ENCODE measurements at places on chromosomes 4 and X. TPM values are rescaled to one million over a fixed set of nuclear protein-coding genes. Genes with fewer than 3 reads are reported as not detected.

DNA sequence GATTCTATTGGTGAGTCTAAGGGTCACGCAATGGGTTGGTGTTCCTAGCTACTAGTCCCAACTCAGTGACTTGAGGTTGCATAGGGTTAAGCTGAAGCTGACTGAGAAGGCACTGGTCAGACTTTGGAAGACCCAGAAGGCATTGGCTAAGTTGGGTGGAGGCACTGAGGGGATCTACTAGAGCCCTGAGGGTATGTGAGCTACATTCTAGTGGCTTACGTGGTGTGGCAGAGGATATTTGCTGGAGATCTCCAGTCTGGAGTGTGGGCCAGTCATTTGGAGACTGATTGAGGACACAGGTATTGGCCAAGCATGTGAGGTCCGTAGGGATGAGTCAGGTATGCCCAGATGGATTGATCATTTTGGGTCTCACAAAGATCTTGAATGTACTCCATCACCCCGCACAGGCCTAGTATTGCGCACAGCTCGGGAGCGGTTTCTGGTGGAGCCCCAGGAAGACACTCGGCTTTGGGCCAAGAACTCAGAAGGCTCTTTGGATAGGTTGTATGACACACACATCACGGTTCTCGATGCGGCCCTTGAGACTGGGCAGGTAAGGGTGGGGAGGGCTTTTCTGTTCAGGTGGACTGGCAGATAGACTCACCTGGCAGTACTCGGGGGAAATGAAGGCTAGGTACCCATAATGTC lies 7.2 kb downstream of the USP11 start:
- H3K27ac ChIP-seq = no peak overlapping the region
- no peak overlapping the region for H3K4me3 ChIP-seq
- peaks cover 21% of the 10 kb centered on the region for H3K4me1 ChIP-seq
- peaks cover 30% of the 10 kb centered on the region for H3K36me3 ChIP-seq
- DNase-seq = no peak

DNA sequence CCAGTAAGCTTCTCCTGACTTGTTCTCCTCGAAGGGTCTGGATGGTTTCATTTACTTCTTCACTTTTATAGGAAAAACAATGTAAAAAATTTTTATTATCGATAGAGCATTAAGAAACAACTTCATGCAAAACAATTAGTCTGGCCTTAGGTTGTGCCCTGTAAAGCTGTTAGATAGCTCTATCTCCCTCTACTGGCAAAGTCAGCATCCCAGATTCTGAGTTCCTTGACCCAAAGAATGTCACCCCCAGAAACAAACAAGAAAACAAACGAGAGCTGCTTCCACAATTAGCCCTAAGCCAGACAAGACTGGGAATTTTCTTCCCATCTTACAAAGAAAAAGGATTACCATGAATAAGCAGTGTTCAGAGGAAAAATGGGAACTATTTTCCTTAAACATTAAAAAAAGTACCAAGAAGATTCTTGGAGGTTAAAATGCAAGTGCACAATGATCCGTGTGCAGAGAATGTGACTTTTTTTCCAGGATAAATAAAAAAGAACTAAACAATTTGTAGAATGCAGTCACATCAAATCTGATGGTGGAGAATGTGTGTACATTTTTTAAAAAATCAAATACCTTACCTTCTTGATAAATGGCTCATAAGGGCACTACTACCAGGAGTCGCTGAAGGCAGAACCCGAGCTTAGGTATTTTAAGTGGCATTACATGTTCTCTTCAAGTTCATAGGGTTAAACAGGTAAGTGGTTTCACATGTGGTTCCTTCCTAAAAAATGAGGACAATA lies 293.2 kb downstream of the FBXO8 start:
- no peak for DNase-seq
- peaks cover 7% of the 10 kb centered on the region for H3K27me3 ChIP-seq
- H3K4me3 ChIP-seq = no peak overlapping the region
- H3K36me3 ChIP-seq = no peaks in the 10 kb centered on the region
- H3K27ac ChIP-seq = no peak overlapping the region

DNA sequence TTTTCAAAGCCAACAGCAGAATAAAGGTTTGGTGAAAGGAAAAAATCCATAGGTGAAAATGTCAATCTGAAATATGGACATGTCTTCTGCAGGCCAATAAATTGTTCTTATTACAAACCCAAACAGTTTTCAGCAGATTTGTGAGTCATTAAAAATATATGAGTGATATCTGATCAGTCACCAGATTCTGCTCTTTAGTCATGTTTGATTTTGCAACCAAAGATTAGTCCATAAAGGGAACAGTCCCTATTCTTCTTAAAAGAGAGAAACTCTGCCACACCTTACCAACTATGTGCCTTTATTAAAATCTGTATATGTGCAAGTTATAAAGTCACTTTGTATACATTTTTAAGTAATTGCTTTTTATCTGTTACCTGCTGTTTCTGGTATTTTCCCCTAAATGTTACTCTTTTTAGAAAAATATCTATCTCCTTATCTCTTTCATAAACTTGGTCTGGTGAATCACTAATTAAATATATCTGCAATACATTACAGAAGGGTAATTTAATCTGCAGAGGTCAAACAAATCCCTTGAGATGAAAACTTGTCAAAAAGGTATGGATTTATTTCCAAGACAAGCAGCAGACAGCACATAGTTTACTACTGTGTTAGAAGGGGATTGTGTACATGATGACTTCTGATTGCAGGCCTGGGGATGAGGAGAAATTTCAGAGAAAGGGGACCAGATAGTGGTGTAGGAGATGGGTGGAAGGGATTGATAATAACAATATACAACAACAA lies 322.9 kb upstream of the NWD2 start:
- H3K4me3 ChIP-seq = no peak overlapping the region
- no peak overlapping the region for H3K27ac ChIP-seq
- no peaks in the 10 kb centered on the region for H3K27me3 ChIP-seq

DNA sequence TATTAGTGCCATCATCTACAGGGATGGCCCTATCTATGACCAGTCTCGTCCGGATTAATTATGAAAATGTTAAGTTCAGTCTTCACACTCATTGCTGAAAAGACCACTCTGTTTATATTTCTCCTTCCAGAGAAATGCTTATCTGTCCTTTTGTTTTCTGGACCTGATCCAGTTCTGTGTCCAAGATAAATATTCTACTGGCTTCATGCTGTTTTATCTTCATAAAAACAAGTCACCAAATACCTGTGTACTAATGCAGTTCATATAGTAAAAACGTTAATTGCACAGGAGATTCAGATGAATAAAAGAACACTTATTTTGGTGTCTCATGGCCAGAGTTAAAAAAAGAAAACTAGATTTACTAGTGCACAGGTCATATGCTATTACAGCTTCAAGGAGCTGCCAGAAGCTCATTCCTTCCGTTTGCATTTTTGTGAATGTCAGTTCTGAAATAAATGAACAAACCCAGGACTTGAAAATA lies 17.3 kb downstream of the FNIP2 start:
- peak overlapping the region; percentile 84 for H3K27ac ChIP-seq
- peak overlapping the region; percentile 8 for H3K4me3 ChIP-seq
- H3K4me1 ChIP-seq = peaks cover 57% of the 10 kb centered on the region
- DNase-seq = no peak
- H3K27me3 ChIP-seq = no peaks in the 10 kb centered on the region

DNA sequence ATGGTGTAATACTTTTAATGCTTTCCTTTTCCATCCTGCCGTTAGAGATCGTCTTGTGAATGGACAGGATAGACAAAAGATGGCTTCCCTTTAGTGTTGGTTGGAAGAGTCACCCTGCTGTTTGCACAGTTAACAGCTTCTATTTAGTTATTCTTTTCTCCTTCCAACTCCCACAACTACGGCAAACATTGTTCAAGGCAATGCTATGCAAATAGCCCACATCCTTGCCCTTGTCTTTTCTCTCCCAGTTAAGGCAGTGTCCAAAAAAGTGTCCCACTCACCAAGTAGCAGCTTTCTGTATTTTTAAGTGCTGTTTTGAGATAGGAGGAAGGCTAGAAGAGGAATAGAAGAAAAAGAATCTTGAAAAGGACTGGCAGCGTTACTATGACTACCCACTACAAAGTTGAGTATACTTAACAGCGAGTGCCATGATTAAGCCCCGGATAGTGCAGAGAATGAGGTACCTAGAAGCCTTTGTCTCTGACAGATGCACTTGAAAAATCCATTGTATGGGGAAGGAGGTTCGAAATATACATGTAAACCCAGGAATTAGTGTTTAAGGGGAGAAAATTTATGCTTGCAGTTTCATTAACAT lies 12.1 kb upstream of the RUFY3 start:
- H3K27ac ChIP-seq = peak overlapping the region; percentile 13
- DNase-seq = no peak
- H3K4me3 ChIP-seq = peak overlapping the region; percentile 22
- H3K4me1 ChIP-seq = peaks cover 37% of the 10 kb centered on the region
- H3K36me3 ChIP-seq = peaks cover 5% of the 10 kb centered on the region

DNA sequence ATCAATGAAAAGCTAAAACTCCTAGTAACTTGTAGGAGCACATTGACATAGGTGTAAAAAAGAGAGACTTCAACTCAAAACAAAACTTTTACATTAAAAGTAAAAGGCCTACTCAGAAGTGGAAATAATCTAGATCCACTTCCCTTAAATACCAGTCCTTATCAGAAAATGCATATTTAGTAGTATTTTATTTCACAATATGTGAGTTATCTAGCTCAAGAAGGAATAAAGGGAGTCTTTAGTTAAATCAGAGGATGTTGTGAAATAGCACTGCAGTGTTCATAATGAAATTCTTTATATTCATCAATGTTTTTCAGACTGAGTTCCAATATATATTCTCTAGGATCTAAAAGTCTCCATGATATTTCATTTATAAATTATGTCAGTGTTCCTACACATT lies 715.0 kb downstream of the GRID2 start:
- H3K27me3 ChIP-seq = no peaks in the 10 kb centered on the region
- H3K27ac ChIP-seq = no peak overlapping the region
- H3K4me1 ChIP-seq = no peaks in the 10 kb centered on the region
- H3K4me3 ChIP-seq = no peak overlapping the region
- H3K36me3 ChIP-seq = no peaks in the 10 kb centered on the region

DNA sequence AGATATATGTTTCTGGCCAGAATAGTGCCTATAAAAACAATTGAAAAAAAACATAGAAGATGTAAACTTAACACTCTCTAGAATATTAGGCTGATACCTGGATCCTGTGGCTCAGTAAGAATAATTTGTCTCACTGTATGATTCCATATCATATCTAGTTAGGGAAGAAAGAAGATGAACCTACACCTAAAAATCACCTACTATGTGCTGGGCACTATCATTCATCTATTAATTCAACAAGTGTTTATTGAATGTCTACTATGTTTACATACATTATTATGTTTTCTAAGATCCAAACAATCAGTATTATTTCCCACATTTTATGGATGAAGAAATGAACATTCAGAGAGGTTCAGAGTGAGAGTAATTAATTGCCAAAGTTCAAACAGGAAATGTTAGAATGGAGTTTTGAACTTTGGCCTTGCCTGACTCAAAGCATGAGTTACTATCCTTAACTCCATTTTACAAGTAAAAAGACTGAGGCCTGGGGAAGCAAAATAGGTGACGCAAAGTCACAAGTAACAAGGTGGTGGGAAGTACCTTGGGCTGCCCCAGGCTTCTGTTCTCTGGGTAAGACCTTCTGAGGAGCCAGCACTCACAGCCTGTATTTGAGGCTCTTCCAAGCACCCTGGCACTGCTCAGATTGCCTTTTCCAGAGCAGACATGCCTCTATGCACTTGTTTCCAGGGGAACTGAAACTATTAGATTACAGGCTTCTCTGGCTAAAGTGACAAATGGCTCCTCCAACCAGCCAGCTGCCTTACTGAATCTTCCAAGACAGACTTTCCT lies 111.1 kb upstream of the ACSL4 start:
- no peak overlapping the region for H3K4me3 ChIP-seq
- no peak overlapping the region for H3K27ac ChIP-seq
- peaks cover 40% of the 10 kb centered on the region for H3K4me1 ChIP-seq
- no peaks in the 10 kb centered on the region for H3K27me3 ChIP-seq
- DNase-seq = no peak
- H3K36me3 ChIP-seq = no peaks in the 10 kb centered on the region

- H3K36me3 ChIP-seq = no peaks in the 10 kb centered on the region
- no peak overlapping the region for H3K4me3 ChIP-seq
- no peak overlapping the region for H3K27ac ChIP-seq
- DNase-seq = no peak
- H3K27me3 ChIP-seq = no peaks in the 10 kb centered on the region
- H3K4me1 ChIP-seq = no peaks in the 10 kb centered on the region
These were observed 5.6 kb downstream of the CYSLTR1 start for GRCh38 chrX:78321809-78322208.

RASGEF1B gene
- 8.3 TPM for total RNA-seq

GRCh38 chrX:34903316-34903715 lies 39.3 kb upstream of the FAM47B start:
- H3K27me3 ChIP-seq = no peaks in the 10 kb centered on the region
- DNase-seq = no peak
- no peak overlapping the region for H3K4me3 ChIP-seq

DNA sequence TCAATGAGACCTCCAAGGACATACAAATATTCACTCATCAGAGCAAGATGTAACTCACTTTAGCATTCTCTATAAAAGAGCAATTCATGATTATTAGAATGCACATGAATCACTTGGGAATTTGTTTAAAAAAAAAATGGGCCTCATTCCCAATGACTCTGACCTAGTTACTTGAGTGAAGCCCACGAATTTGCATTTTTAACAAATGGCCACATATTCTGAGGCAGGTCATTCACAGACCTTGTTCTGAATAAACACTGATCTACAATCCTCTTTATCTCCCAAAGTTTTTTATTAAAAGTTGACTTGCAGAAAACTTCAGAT lies 255.1 kb upstream of the VEGFC start:
- no peak overlapping the region for H3K4me3 ChIP-seq
- DNase-seq = no peak
- no peak overlapping the region for H3K27ac ChIP-seq
- H3K4me1 ChIP-seq = no peaks in the 10 kb centered on the region

- no peak for DNase-seq
- no peak overlapping the region for H3K27ac ChIP-seq
- H3K36me3 ChIP-seq = no peaks in the 10 kb centered on the region
- no peaks in the 10 kb centered on the region for H3K27me3 ChIP-seq
- H3K4me1 ChIP-seq = peaks cover 39% of the 10 kb centered on the region
These were observed 264.8 kb upstream of the IGFBP7 start for GRCh38 chr4:57374866-57375595.

- H3K4me3 ChIP-seq = no peak overlapping the region
- H3K27me3 ChIP-seq = peaks cover 8% of the 10 kb centered on the region
- no peaks in the 10 kb centered on the region for H3K4me1 ChIP-seq
- no peak for DNase-seq
- H3K27ac ChIP-seq = no peak overlapping the region
- H3K36me3 ChIP-seq = no peaks in the 10 kb centered on the region
These were observed 285.5 kb downstream of the CRLF2 start for GRCh38 chrX:926991-927390.

- no peak overlapping the region for H3K4me3 ChIP-seq
- no peaks in the 10 kb centered on the region for H3K27me3 ChIP-seq
- no peak for DNase-seq
These were observed 21.7 kb upstream of the MED14 start for GRCh38 chrX:40757058-40757457.

DMP1 gene
- total RNA-seq = not detected

C1QTNF7 gene
- total RNA-seq = 1.8 TPM
